ENCODE measurements at places on chromosomes 5 and 9. TPM values are rescaled to one million over a fixed set of nuclear protein-coding genes. Genes with fewer than 3 reads are reported as not detected.

GRCh38 chr5:134225780-134226440, at the start of gene PPP2CA:
PPP2CA (minus strand) TSS chr5:134226073; CDS start chr5:134225861, 212 bp downstream.
- DNase-seq: peak; percentile 99

DNA sequence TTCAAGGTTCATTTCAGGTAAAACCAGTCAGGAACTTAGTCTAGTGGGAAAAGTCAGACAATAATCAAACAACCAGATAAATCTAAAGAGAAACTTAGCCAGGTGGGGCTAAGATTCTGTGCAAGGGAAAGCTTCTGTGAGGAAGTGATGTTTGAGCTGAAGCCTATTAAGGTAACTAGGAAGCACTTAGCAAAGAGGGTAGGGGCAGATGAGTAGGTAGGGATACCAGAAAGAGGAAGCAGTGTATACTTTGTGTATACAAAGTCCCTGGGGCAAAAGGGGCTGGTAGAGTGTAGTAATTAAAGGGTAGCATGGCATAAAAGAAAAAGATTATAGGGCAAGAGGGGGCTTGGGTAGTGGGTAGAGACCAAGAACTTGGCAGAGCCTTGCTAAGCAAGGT, 3.6 kb upstream of the SPATA24 start:
- DNase-seq: no peak

The TRPM6 gene
- total RNA-seq: 0.44 TPM

DNA sequence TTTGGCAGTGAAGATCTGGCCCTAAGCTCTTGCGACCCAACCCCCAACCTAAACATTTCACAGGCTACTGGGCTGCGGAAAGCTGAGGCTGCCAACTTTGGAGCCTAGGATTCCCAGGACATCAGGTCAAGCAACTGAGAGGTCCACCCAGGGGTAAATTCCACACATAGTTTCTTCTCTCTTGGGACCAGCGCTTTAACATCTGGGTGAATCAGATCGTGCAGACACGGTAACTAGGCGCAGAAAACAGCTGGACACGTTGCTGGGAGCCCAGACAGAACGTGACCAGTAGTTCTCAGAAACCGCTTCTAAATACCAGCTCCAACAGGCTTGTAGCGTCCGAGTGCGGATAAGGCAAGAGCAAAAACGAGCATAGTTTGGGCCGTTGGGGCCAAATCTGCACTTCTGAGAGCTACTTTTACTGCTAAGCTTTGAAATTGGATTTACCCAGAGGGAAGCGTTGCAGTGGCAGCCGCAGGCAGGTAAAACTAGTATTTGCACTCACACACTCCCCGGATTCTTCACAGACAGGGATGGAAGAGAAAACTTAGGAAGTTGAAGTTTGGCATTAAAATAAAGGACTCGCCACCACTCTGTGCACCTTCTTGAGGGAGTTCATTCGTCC, 11.8 kb downstream of the ITGA1 start:
- peak; percentile 41 for DNase-seq

- no peak for DNase-seq
These were observed 50.7 kb upstream of the SHB start for GRCh38 chr9:38119560-38120236.

DNA sequence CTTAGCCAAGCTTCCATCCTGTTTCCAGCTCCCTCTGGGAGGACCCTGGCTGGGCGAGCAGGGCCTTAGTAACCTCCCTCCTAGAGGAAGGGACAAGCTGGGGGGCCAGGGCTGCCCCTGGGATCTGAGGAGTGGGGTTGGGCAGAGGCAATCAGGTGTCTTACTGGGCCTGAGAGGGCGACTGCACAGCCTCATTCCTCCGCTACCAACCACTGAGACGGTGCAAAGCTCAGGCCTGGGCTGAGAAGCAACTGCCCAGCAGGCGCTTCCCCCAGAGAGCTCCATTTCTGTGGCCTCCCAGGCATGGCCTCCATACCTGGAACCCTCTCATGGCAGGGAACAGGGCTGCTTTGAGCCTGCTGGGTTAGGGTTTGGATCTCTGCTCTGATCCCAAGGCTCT, 18.8 kb upstream of the GFPT2 start:
- no peak for DNase-seq

GRCh38 chr5:91281401-91281800, 101.7 kb downstream of the ARRDC3 start:
- DNase-seq: no peak

The RANBP17 gene
- 7.3 TPM for total RNA-seq

All from left cardiac atrium (tissue), 4 donors.